ENCODE measurements at places on chromosomes 2 and 18.

GRCh38 chr2:109353806-109354745 is 225.1 kb downstream of the SH3RF3 start:
- H3K4me3 ChIP-seq, result no peak overlapping the region
- H3K4me1 ChIP-seq, result peaks cover 53% of the 10 kb centered on the region
- H3K36me3 ChIP-seq, result peaks cover 24% of the 10 kb centered on the region
- no peak overlapping the region for H3K27ac ChIP-seq

DNA sequence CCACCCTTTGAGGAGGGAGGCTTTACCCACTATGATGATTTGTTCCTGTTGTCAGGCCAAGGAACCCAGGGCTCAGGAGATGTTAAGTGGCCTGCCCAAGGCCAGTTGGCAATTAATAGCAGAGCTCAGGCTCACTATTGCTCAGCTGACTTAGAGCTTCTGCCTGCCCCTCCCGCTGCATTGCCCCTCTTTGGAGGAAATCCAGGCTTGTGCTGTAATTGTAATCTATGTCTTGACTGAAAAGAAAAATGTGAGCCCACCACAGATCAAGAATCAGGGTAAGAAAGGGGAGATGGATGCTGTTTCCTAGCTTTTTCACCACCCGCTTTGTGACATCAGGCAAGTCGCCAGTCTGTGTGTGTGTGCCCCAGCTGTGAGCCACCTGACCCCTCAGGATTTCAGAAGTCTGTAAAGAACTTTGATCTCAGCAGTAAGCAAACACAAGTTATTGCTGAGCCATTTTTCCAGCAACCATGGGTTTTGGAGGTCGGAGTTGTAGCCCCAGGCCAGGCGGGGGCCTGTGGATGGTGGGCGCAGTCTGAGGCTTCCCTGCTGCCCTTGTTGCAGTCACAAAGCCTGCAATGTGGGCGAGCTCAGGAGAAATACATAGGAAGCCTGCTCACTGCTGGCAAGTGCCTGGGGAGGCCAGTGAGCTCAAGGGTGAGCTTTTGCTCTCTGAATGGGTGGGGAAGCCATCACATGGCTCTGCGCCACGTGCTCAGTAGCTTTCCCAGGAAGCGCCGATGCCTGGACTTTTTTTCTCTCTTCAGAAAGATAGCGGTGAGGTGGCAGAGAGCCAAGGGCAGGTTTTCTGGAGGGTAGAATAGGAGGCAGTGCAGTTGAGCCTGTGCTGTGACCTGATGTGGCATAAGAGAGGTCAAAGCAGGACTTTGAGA is 6.1 kb downstream of the CABLES1 start:
- H3K4me3 ChIP-seq, result no peak overlapping the region
- H3K4me1 ChIP-seq, result peaks cover 79% of the 10 kb centered on the region
- no peaks in the 10 kb centered on the region for H3K27me3 ChIP-seq
- H3K27ac ChIP-seq, result peak overlapping the region; percentile 67
- peaks cover 4% of the 10 kb centered on the region for H3K36me3 ChIP-seq

DNA sequence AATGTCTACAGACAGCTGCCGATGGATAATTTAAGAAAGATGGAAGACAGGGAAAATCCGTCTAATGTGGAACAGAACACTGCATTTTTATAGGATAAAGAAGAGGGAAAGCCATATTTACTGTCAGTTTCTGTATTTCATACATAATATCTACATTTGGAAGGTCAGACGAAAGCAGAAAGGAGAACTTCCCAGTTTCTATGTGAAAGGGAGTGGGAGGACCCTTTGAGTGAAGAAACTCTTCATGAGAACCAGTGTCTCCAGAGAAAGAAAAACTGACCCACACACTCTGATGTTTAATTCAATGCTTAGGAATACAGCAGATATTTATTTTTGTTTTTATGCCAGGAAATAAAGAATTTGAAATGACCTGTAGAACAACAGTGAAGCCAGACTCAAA is 127.2 kb downstream of the CALCRL start:
- H3K27me3 ChIP-seq, result no peaks in the 10 kb centered on the region
- H3K27ac ChIP-seq, result peak overlapping the region; percentile 55
- no peak for DNase-seq
- H3K4me3 ChIP-seq, result no peak overlapping the region
- no peaks in the 10 kb centered on the region for H3K36me3 ChIP-seq
- peaks cover 41% of the 10 kb centered on the region for H3K4me1 ChIP-seq

GRCh38 chr2:98087447-98088020 is 567 bp downstream of the VWA3B start:
- H3K4me1 ChIP-seq, result peaks cover 9% of the 10 kb centered on the region
- H3K27me3 ChIP-seq, result peaks cover 54% of the 10 kb centered on the region
- no peak for DNase-seq

DNA sequence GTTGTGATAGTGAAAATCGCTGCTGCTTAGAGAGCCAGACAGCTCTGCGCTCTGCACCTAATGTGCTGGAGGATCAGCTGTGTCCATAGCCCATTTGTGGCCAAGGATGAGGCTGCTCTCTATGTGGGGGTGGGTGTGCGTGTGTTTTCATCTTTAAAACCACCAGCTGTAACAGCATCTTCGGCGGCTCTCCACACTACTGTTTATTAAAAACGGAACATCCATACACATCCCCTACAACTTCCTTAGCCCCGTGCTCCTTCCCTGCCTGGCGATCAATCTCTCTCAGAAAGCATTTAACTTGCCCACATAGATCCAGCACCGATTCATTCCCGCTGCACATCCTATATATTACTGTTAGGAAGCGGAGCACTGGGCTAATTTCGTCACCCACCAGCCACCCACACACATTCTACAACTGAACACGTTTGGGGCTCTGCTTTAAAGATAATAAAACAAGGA is 1.6 kb downstream of the CELF4 start:
- no peak overlapping the region for H3K4me3 ChIP-seq
- peaks cover 15% of the 10 kb centered on the region for H3K4me1 ChIP-seq
- H3K27ac ChIP-seq, result no peak overlapping the region
- no peak for DNase-seq

- H3K4me1 ChIP-seq, result no peaks in the 10 kb centered on the region
- DNase-seq, result no peak
- H3K4me3 ChIP-seq, result no peak overlapping the region
- H3K36me3 ChIP-seq, result peaks cover 1% of the 10 kb centered on the region
- H3K27me3 ChIP-seq, result peaks cover 4% of the 10 kb centered on the region
Measured at GRCh38 chr18:60044290-60045006, 144.7 kb downstream of the PMAIP1 start.

DNA sequence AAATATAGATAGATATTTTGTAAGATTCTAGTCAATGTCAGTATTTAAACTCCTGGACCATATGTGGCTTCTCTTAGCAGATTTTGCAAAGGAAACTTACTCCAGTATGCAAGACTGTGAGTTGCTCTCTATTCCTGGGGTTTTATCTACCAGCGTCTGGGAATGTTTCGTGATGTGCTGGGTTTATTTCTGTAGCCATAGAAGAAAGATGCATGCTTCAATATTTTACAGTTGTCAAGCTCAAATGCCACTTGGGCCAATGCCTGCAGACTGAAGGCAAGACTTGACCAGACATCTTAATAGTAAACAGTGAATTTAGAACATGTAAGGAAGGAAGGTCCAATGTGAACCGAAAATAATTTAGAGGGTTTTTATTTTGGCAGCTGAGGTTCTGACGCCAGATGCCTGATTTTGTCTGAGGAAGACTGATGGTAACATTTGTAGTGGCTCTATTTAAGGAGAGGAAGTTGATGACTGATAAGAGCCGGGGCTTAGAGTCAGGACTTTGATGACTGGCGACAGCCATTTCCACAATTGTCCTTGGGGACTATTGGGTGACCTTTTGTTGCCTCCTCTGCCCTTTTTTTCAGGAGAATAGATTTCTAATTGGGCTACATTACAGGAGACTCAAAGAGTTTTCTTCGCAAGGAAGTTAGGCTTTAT is 154.3 kb downstream of the RAPGEF4 start:
- H3K4me1 ChIP-seq, result peaks cover 3% of the 10 kb centered on the region
- no peaks in the 10 kb centered on the region for H3K36me3 ChIP-seq
- no peak overlapping the region for H3K27ac ChIP-seq
- no peak overlapping the region for H3K4me3 ChIP-seq
- no peak for DNase-seq
- H3K27me3 ChIP-seq, result peaks cover 10% of the 10 kb centered on the region

DNA sequence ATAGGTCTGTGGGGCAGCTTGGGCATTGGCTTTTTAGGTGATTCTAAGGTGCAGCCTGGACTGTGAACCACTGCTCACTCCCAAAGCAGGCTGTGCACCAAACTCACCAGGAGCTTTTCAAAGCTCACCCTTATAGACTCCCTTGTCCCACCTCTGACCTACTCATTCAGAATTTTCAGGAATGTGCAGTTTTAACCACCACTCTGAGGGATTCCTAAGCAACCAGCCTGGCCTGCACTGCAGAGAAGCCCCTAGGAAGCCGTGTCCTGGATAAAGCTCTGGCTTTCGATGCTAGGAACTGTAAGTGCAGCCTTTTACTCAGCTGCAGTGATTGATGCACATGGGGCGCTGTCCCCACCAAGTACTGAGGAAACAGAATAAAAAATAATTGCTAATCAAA is 33.0 kb downstream of the MRO start:
- no peak overlapping the region for H3K4me3 ChIP-seq
- no peak overlapping the region for H3K27ac ChIP-seq
- DNase-seq, result no peak
- H3K36me3 ChIP-seq, result no peaks in the 10 kb centered on the region

DNA sequence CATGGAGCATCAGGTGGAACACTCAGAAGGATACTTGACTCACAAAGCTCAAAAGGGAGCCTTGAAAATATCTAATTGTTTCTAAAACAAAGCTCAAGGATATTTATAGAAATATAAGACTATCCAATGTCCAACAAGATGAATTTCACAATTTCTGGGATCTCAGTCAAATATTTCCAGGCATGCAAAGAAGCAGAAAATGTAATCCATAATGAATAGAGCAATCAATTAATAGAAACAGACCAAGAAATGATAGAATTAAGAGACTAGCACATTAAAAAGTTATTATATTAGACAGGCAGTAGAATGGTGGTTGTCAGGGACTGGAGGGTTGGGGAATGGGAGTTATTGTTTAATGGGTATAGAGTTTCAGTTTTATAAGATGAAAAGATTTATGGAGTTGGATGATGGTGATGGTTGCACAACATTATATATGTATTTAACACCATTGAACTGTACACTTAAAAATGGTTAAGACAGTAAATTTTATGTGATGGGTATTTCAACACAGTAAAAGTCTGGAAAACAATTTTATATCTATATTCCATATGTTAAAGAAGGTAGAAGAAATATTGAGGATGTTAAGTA is 189.9 kb upstream of the PIEZO2 start:
- no peak for DNase-seq
- peaks cover 4% of the 10 kb centered on the region for H3K4me1 ChIP-seq
- peaks cover 3% of the 10 kb centered on the region for H3K36me3 ChIP-seq
- no peaks in the 10 kb centered on the region for H3K27me3 ChIP-seq

DNA sequence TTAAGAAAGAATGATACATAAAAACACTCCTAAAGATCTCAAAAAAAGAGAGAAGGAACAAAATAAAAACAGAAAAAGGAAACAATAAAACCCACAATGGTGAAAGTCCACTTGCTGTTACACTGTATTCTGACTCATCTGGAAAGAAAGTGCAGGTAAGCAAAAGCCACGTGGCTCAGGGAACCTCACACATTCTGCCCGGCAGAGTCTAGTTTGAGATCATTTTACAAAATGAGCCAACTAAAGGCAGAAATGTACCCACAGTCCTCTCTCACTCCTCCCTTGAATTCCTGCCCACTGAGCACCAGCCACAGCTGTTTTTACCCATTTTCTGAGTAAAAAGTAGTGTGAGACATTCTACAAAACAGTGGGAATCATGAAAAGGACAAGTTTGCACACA is 10.0 kb downstream of the KCNH7 start:
- no peak for DNase-seq
- peaks cover 18% of the 10 kb centered on the region for H3K27me3 ChIP-seq
- H3K27ac ChIP-seq, result no peak overlapping the region

DNA sequence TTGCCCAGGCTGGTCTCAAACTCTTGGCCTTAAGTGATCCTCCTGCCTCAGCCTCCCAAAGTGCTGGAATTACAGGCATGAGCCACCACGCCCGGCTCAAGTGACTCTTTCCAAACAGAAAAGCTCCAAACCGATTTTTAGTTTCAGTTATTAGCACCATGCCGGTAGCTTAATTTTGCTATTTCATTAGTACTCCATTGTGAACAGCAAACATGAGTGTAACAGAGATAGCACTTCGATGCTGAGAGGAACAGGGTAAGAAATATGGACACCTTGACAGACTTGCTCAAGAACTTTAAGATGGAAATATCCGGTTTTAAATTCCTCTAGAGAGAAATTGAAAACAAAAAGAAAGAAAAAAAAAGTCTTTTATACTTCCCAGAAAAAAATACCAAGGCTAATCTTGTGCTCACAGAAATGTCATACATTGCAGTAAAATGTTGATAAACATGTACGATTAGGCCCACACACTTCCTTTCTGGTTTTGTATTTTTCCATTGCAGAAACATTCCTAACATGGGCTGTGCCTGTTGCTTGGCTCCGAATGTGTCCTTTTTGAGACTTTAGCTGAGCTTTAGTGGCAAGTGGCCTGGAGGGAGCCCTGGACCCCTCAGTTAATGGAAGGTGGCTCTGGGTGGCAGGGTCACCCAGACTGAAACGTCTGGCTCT is 18.3 kb downstream of the FHL2 start:
- H3K27ac ChIP-seq, result peak overlapping the region; percentile 94
- no peaks in the 10 kb centered on the region for H3K27me3 ChIP-seq
- H3K36me3 ChIP-seq, result peaks cover 48% of the 10 kb centered on the region
- H3K4me3 ChIP-seq, result no peak overlapping the region
- DNase-seq, result peak; percentile 39
- peaks cover 67% of the 10 kb centered on the region for H3K4me1 ChIP-seq

DNA sequence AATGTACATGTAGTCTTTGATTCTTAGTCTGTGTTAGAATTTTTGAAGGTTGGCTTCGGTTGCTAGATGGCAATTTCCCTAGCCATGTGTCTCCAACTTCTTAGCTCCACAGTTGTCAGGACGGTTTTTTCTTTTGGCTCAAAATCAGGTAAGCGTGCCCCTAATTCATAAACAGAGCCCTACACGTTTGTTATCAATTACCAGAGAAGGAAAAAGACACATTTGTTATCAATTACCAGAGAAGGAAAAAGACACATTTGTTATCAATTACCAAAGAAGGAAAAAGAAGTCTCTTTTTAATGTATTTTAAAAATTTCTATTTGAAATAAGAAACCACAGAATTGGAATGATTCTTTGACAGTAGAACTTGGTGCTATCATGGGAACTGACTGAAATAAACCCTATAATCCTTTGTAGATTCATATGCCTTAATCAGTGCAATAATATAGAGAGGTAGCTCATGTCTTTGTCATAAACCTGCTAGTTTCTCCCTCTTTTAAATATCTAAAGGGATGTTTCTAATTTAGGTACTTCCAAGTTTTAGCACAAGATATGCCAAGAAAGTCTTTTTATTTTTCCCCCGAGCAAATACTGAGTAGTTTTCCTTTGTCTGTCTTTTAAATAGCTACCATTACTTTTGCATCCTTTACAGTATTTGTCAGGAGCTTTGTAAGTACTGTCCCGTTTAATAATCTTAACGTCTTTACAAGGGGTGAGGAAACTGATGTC is 35.9 kb downstream of the CAMKMT start:
- H3K27ac ChIP-seq, result no peak overlapping the region
- no peak overlapping the region for H3K4me3 ChIP-seq
- H3K4me1 ChIP-seq, result peaks cover 6% of the 10 kb centered on the region
- H3K36me3 ChIP-seq, result no peaks in the 10 kb centered on the region

GRCh38 chr18:76323891-76324290 is 171.2 kb downstream of the ZNF516 start:
- no peak for DNase-seq
- H3K27me3 ChIP-seq, result peaks cover 2% of the 10 kb centered on the region
- no peak overlapping the region for H3K4me3 ChIP-seq
- no peaks in the 10 kb centered on the region for H3K36me3 ChIP-seq

GRCh38 chr18:49843778-49844625 is 30.7 kb upstream of the ACAA2 start:
- no peak overlapping the region for H3K4me3 ChIP-seq
- H3K36me3 ChIP-seq, result no peaks in the 10 kb centered on the region
- peaks cover 20% of the 10 kb centered on the region for H3K4me1 ChIP-seq
- peaks cover 2% of the 10 kb centered on the region for H3K27me3 ChIP-seq
- no peak for DNase-seq
- H3K27ac ChIP-seq, result no peak overlapping the region

All from chondrocyte (in vitro differentiated cells).